ENCODE measurements at places on chromosomes 2 and 18. TPM values are rescaled to one million over a fixed set of nuclear protein-coding genes. Genes with fewer than 3 reads are reported as not detected.

PDCD1 gene
- not detected for total RNA-seq

CYP26B1 gene
- 1,322 TPM for total RNA-seq

SFT2D3 gene
- 12.1 TPM for total RNA-seq

PDE1A gene
- 1.9 TPM for total RNA-seq

BOK gene
- 33.0 TPM for total RNA-seq

GRCh38 chr2:58930537-58930936, 689.4 kb upstream of the FANCL start:
- DNase-seq = no peak

GRCh38 chr18:43893001-43893637, 615.8 kb upstream of the SYT4 start:
- DNase-seq = no peak

- DNase-seq = peak; percentile 31
Measured at GRCh38 chr18:75128911-75129716, 79.8 kb downstream of the PTGR3 start.

DNA sequence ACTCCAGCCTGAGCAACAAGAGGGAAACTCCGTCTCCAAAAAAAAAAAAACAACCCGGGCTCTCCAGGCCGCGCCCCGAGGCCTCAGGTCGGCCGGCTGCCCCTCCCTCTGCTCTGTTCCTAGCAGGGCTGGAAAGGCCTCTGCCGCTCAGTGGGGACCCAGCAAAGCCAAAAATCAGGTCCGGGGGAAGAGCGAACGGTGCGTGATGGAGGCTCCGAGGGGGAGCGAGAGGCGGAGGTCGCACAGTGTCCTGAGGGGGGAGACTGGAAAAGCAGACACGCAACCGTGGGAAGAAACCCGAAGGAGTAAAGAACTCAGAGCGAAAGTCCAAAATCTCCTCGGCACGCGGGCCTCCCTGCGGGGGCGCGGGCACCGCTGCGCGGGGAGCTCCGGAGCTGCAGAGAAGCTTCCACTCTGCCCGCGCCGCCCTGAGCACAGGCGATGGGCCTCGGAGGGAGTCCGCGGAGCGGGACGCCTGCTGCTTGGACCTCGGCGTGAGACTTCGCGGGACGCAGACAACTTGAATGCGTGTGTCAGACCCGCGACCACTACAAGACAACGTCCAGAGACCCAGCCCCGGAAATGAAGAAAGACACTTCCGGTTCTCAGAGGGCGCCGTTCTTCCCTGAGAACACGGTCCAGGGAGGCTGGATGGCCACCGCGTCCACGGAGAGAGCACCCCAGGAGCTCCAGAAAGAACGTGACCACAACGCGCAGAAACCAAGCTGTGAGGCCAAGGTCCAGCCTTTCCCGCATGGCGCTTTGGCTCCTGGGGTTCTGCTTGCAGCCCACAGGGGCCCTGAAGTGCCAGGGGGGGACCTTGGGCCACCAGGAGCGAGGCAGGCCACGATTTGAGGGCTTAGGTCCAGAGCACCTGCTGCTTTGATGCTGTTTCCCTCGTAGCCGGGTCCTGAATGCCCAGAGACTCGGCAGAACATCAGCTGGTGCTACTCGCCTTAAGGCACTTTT, 219.8 kb downstream of the DPP10 start:
- DNase-seq = peak; percentile 42

- no peak for DNase-seq
Measured at GRCh38 chr2:134056173-134056572, 197.7 kb upstream of the MGAT5 start.

DNA sequence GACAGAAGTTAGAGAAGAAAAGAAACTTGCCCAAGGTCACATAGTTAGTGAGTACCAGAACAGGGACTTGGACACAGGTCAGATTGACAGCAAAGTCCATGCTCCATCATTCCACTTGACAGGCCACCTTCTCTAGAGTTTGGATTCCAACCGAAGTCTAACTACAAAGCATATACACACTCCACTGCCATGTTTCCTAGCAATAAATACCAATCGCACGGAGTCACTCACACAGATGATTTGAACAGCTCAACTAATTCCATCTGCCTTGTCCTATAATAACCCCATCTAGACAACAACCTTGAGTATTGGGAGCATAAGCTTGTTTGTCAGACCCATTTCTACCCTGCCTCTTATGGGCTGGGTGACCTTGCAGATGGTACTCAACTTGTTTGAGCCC, 334.6 kb upstream of the MGAT5 start:
- no peak for DNase-seq

- DNase-seq = no peak
Measured at GRCh38 chr2:215885536-215885935, 127.8 kb downstream of the MREG start.

- DNase-seq = no peak
Measured at GRCh38 chr2:109523121-109523520, 90.6 kb downstream of the SEPTIN10 start.

DNA sequence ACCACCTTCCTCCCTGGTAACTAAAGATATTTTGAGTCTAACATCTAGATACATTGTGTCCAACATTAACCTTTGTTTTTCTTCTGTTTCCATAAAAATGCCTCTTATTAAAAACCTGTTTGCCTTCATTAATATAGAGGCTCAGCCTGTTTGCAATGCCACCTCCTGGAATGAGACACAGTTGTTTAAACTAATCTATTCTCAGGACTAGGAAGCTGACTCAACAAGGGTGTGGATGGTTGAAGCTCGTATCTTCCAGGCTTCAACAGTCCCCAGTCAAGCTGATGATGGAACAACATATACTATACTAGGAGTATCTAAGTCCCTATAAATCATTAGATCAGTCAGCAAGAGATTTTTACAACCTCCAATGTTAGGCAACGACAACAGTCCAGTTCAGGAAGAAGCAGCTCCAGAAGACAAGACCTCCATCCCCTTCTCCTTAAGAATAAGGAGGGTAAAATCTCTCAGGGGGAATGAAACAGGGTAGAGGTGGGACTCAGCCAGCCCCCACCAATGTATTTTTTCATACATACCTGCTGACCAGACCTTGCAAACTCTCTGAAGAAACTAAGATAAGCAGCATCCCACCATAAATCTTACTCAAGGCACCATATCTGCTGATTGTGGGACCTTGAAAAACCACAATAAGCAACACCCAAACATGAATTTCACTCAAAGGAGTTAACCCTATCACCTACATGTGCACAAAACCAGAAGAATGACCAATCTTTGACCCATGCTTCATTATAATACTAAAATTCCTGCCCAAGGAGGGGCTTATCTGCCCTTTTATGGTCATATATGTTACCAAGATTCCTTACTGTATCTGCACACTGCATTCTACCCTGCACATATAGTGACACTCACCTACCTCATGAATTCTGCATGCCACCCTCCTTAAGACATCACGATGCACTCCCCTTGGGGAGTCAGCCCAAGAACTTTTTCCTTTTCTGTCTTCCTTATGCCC, 21.4 kb downstream of the ZNF24 start:
- no peak for DNase-seq

DNA sequence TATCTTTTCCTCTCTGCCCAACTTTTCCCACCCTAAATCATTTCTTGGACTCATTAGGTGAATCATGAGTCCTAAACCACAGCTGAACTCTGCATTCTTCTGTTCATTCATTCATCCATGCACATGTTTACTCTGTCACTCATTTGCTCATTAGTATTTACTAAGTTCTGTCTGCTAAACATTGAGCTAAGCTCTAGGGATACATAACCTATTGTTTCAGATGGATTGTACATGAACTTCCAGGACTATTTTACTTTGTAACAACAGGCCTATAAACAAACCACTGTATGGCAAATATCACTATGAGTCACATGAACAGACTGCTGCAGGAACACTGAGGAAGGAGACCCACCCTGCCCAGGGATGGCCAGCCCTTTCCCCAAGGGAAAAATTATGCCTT, 14.6 kb upstream of the DYNC2LI1 start:
- DNase-seq = no peak

All from mesothelial cell of epicardium (in vitro differentiated cells).